GM23338 (cell line): ENCODE measurements at places on chromosomes 4 and X.
A peak's percentile ranks its signal among the peaks of the same experiment; 100 is the strongest.

GRCh38 chr4:83809581-83809980 is 273.7 kb downstream of the GPAT3 start:
- no peak for DNase-seq

GRCh38 chrX:46398874-46399273 is 146.3 kb downstream of the ZNF674 start:
- no peak for DNase-seq

- DNase-seq: no peak
These were observed 11.8 kb upstream of the CLDN24 start for GRCh38 chr4:183333983-183334382.

DNA sequence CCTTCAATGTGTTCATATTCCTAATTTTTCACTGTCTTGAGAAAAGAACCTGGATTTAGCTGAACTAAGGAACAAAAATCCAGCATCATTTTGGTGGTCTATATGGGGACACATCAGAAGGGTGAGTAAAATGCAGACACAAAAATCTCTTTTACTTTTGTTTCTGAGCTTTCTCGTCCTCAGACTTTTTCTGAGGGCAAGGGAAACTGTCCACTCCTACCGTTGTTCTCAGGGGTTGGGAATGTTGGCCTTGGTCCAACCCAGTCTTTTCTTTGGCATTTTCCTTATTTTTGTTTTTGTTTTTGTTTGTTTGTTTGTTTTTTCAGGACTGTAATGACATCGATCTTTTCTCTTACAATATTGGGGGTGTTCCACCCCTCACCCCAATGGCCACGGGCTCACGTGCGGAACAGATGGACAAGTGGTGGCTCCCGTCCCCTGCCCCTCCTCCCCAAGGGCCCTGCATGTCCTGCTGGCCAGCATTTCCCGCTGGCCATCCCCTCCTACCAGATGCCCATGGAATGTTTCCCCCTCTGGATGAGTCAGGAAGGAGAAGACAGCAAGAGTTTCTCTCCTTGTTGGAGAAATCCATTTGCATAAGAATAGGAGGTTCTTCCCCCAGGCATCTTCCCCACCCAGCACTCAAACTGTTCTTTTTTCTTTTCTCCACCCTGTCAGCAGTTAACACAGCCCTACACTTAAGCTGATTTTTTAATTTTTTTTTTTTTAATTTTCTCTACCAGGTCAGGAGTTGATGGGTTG is 305.4 kb upstream of the NDST4 start:
- peak; percentile 32 for DNase-seq

- DNase-seq: no peak
These were observed 829.3 kb downstream of the NLGN4X start for GRCh38 chrX:5399403-5399802.
